ENCODE measurements at places on chromosomes 6 and 20.

DNA sequence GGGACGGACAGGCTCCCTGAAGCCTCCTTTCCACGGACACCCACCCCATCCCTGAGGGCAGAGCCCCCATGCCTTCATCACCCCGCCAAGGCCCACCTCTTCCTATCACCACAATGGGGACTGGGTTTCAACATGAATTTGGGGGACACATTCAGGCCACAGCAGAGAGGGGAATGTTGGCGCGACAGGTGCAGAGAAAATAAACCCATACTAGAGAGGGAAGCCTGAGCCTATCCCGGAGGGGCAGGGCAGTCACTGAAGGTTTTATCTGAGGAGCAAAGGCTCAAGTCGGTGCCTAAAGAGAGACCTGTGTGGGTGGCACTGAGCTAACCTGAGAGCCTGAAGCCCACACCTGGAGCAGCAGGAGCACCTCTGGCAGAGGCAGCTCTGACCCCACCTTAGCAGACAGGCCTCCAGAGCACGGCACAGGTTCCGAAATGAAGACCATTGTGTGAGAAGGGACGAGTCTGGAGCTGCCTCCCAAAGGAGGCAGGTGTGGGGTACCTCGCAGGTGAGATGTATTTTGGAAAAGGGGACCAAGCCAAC is 180.6 kb upstream of the PDE10A start:
- no peak for DNase-seq

GRCh38 chr6:148435386-148435785 is 92.7 kb downstream of the SASH1 start:
- no peak for DNase-seq

DNA sequence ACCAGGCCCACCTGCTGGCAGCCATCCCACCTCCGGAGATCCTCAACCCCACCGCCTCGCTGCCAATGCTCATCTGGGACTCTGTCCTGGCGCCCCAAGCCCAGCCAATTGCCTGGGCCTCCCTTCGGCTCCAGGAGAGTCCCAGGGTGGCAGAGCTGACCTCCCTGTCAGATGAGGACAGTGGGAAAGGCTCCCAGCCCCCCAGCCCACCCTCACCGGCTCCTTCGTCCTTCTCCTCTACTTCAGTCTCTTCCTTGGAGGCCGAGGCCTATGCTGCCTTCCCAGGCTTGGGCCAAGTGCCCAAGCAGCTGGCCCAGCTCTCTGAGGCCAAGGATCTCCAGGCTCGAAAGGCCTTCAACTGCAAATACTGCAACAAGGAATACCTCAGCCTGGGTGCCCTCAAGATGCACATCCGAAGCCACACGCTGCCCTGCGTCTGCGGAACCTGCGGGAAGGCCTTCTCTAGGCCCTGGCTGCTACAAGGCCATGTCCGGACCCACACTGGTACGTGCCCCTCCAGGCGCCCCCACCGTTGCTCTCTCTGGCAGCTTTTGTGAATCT is 1.1 kb downstream of the SNAI1 start:
- DNase-seq: no peak

DNA sequence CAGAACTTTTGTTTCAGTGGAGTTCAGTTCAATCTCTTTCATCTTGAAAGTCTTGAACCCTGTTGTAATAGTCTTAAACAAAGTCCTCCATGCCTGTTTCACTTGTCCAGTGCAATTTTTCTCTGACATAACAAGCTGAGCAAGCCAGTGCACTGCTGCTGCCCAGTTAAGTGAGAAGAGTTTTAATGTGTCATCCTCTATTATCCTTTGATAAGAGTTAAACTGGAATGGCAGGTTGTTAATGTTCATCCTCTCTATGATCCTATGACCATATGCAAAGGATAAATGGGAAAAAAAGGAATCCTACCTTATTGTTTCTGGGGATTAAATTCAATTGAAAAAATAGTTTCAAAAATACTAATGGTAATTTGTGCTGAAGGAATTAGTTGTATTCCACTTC is 197.5 kb downstream of the FRK start:
- DNase-seq: no peak

DNA sequence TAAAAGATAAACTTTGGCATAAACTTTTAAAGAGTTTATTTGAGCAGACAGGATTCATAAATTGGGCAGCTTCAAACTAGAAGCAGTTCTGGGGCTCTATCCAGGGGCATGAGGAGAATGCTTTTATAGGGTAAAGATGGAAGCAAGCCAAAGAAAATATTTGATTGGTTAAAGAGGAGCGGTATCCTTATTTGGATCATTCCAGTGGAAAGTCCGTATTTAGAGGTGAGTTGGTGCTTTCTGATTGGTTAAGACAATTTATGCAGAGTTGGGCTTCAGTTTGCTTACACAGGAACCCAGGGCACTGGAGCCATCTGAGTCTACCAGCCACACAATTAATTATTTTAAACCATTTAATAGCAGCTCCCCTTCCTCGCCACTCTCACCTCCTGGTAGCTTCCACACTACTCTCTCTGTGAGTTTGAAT is 37.9 kb upstream of the RNF217 start:
- no peak for DNase-seq

DNA sequence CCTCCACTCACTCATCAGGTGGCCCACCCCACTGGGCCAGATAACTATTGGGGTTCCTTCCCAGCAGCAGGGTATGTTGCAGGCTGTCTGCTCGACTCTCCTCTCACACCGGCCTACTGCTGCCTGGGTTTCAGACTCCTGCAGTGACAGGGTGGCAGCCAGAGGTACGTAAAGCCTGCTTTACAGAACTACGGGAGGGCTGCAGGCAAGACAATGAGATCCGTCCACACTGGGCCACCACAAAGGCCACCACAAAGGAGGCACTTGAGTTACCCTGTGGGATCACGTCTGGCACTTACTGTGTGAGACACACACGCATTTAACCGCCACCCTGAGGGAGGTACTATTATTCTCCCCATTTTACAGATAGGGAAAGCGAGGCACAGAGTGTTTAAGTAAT is 78.5 kb downstream of the NFATC2 start:
- DNase-seq: no peak

DNA sequence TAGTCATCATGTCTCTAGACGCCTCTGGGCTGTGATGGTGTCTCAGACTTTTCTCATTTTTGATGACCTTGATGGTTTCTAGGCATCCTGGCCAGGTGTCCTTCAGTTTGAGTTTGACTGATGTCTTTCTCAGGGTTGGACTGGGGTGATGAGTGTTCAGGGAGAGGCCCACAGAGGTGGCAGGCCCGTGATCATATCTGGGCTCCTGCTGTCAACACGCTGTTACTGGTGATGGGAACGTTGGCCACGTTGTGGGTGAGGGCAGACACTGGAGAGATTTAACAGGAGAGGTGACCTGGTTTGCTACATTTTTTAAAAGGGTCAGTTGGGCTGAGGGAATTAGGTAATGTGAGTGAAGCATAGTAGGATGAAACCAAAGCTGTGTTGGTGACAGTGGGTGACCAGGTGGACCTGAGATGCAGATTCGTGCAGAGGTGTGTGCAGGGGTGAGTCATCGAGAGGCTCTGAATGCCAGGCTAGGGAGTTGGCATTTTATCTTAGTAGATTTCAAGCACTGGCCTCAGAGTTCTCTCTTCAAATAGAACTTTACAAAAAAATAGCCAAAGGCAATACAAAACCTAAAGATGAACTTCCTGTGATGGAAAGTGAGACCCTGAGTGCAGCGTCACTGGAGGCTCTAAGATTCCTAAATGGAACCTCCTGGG is 174.1 kb downstream of the CDH26 start:
- DNase-seq: no peak

- no peak for DNase-seq
Observed at GRCh38 chr20:25148181-25148981, 47.1 kb upstream of the ENTPD6 start.

GRCh38 chr20:891706-892080 is 24.4 kb downstream of the ANGPT4 start:
- DNase-seq: no peak

GRCh38 chr6:119162134-119162775 is 83.8 kb upstream of the FAM184A start:
- no peak for DNase-seq

DNA sequence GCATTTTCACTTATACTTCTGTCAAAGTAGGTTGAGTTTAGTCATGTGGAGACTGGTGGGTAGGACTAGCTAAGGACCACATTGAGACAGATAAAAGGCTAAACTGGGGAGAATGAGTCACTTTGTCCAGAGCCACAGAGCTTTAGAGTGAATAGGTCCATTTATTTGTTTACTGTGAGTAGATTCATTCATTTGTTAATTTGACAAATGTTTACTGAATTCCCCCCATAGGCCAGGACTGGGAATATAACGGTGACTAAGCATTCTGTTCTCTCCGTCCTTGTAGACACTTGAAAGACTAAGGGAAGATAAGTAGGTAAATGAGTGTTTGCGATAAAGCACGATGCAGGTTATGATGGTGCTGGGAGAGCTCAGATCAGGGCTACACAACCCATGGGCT is 699.7 kb upstream of the ID4 start:
- DNase-seq: no peak

DNA sequence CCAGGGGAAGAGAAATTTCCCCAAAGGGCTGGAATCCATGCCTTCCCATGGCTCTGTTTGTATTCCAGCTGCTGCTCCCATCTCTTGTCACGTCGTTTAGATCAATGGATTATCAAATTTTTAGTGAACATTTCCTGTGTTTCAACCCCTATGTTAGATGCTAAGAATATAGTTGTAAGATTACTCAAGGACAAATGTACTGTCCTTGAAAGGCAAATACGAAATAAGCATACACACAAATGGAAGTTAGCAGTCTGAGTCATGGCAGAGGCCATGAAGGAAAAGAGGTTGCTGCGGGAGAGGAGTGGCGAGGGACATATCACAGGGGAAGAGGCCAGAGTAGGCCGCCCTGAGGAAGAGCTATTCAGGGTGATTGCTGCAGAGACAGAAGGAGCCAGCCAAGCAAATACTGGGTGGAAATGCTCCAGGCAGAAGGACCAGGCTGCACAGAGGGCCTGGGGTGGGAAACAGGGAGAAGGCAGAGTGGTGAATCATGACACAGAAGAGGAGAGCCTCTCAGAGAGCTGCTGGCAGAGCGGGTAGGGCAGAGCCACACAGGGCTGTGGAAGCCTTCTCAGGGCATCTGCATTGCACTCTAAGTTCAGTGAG is 219.2 kb upstream of the LRFN2 start:
- no peak for DNase-seq

DNA sequence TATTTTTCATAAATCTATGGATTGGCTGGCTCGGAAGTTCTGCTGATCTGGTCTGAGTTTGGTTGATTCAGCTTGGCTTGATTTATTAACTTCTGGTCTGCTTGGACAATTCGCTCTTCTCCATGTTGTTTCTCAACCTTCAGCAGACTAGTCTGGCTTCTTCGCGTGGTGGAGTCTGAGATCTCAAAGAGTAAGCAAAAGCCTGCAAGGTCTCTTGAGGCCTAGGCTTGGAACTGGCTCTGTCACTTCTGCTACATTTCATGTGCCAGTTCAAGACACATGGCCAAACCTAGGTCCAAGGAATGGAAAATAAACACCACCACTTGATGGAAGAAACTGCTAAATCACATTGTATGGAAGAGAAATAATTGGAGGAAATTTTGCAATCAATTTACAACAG is 115.1 kb upstream of the JAG1 start:
- DNase-seq: no peak

Data from cortex of kidney (tissue), 1 donor.